ENCODE measurements at places on chromosomes 1 and 21. TPM values are rescaled to one million over a fixed set of nuclear protein-coding genes. Genes with fewer than 3 reads are reported as not detected.

SLC16A4 gene
- 20.8 TPM for total RNA-seq

- no peak for DNase-seq
Observed at GRCh38 chr1:199639453-199639852, 388.1 kb upstream of the NR5A2 start.

- no peak for DNase-seq
Observed at GRCh38 chr1:21764615-21765423, 18.1 kb downstream of the USP48 start.

GRCh38 chr1:220432408-220432807, 95.5 kb upstream of the MARK1 start:
- DNase-seq, result no peak

DNA sequence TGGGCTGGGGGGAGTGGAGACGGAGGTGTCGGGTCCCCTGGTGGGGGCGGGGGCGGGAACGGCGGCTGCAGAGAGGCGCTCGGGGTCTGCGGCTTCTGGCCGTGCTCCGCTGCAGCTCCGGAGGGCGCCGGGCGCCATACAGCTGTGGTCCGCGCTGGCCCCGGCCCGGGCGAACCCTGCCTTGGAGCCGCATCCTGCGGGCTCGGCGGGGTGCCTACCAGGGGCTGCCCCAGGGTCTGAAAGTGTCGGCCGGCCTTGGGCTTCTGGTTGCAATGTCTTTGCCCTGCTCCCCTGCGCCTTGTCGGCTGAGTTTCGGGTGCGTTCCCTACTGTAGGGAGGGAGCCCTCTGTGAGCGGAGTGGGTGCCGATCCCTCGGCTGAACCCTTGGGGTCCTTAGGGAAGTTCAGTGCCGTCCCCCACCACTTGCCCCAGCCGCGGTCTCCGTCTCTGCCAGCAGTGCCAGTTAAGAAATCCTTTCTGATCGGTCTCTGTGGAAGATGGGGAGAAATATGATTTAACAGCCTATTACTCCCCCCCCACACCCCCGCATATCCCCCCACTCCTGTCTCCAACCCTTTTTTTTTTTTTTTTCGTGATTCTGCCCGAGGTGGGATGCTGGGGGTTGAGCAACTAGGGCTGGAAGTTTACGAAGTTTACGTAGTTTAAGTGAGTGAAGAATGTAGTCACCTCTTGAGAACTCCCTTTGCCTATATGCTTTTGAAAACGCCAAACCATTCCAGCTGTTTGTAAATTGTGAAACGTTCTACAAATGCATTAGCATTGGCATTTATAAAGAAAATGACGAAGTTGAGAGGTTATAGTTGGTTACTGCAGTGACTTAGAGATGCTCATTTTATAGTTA, 588 bp downstream of the NEXN start:
- DNase-seq, result no peak

- DNase-seq, result no peak
Observed at GRCh38 chr21:21102896-21103295, 104.7 kb downstream of the NCAM2 start.

GRCh38 chr1:117174851-117175250, 35.9 kb downstream of the VTCN1 start:
- no peak for DNase-seq

DNA sequence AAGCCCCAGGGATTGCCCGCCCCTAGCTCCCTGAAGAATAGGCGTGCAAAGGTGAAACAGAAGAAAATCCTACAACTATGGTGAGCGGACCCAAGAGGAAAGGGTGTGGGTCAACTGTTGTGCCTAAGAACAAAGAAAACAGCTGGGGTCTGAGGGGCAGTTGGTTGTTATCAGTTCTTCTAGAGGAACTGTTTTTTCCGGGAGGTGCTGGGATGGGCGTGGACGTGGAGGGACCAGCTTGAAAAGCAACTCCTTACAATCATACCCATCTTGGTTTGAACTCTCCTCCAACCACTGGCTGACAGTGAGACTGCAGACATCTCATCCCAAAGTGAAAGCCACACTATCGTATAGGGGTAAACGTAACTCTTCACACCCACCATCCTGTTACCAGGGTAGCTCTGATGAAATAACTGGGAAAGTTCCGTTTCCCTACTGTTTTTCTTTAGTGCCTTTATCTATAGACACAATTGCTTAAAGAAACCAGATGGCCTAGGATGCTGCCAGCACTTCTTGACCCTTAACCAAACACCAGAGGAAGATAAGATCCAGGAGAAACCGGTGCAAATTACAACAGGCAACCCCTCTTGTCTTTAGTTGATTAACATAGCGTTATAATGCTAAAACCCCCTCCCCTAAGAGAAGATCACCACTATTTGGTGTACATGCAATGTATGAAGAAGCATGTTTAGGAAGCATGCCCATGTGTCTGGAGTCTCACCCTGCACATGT, 25.6 kb upstream of the FAM89A start:
- no peak for DNase-seq
